Cerebellar cortex (tissue), 1 donor: ENCODE measurements at places on chromosomes 5 and 9.

DNA sequence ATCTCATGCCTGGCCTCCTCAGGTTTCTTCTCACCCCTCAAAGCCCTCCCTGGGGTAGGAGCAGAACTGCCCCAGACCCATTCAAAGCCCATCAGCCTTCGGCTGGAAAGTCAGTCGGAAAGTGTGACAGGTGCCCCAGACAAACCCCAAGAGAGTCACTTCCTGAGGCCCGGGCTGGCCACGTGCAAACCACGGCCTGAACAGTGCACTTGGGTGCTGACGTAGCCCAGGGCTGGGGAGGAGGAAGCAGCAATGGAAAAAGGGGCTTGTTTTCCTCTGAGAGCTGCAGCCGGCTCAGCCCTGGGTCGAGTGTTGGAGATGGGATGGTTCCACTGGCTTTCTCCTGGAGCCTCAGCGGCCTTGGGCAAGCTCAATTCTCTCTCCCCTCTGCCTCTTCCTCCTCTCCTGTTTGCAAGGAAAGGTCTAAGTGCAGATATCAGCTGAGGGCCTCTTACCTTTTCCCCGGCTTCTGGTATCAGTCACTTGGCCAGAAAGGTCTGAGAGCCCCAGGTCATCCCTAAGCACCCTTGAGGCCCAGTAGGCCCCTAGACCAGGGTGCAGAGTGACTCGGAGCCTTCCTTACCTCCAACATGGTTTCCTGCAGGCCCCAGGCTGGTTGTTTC lies 5.9 kb upstream of the EGR1 start:
- no peak for DNase-seq

- peak; percentile 44 for DNase-seq
These were observed 59.0 kb upstream of the BARX1 start for GRCh38 chr9:94014066-94014654.

- no peak for DNase-seq
These were observed 19.7 kb downstream of the MYO10 start for GRCh38 chr5:16916262-16916878.

DNA sequence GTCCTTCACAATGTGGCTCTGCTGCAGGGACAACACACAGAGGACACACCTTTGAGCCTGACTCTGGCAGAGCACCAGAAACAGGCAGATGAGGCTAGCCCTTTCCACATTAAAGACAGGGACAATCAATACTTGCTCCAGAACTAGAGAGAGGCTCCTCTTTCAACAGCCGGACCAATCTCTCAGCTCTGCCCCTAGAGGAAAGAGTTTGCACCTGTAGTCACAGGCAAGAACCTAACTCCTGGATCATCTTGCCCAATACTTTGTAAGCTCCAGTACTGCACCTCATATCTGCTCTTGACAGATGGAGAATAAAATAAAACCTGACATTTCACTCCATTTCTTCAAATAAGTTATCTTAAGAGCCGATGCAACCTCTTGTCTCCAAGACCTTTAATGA lies 52.1 kb downstream of the EPB41L4A start:
- no peak for DNase-seq
